ENCODE measurements at places on chromosomes 2 and 18. TPM values are rescaled to one million over a fixed set of nuclear protein-coding genes. Genes with fewer than 3 reads are reported as not detected.

GRCh38 chr2:19837235-19837766 lies 64.5 kb downstream of the TTC32 start:
- DNase-seq, result no peak
- H3K27me3 ChIP-seq, result no peaks in the 10 kb centered on the region
- H3K27ac ChIP-seq, result no peak overlapping the region
- no peaks in the 10 kb centered on the region for H3K36me3 ChIP-seq
- H3K4me3 ChIP-seq, result no peak overlapping the region

MARCO gene
- total RNA-seq, result 1.0 TPM

- H3K4me1 ChIP-seq, result peaks cover 7% of the 10 kb centered on the region
- DNase-seq, result no peak
- H3K4me3 ChIP-seq, result no peak overlapping the region
Observed at GRCh38 chr2:7881063-7881462, 800.8 kb upstream of the ID2 start.

GALR1 gene
- total RNA-seq, result under 0.01 TPM

SATB2 gene
- 2.6 TPM for total RNA-seq

GRCh38 chr18:41456831-41457230 lies 498.2 kb upstream of the PIK3C3 start:
- no peaks in the 10 kb centered on the region for H3K27me3 ChIP-seq
- no peaks in the 10 kb centered on the region for H3K36me3 ChIP-seq
- no peak overlapping the region for H3K4me3 ChIP-seq
- DNase-seq, result no peak
- H3K4me1 ChIP-seq, result no peaks in the 10 kb centered on the region

- H3K27ac ChIP-seq, result no peak overlapping the region
- H3K36me3 ChIP-seq, result no peaks in the 10 kb centered on the region
- no peak for DNase-seq
- no peaks in the 10 kb centered on the region for H3K27me3 ChIP-seq
- no peak overlapping the region for H3K4me3 ChIP-seq
- peaks cover 10% of the 10 kb centered on the region for H3K4me1 ChIP-seq
Observed at GRCh38 chr2:144583741-144584453, 64.0 kb upstream of the ZEB2 start.

DNA sequence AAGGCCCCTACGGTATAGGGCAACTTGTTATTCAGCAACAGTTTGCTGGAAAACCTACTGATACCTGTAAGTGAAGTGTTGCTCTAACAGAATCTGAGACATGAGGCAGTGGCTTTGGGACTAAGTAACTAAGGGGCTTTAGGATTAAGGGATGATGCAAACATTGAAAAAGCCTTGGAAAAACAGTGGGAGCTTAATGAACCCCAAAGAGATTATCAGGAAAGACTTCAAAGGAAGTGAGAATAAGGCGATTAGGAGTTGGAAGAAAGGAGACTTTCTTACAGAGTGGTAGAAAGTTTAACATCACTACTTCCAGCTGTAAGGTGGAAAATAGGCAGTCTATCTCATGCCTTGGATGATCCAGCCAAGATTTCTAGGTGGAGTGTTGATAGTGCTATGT lies 158.2 kb upstream of the TRIB2 start:
- no peaks in the 10 kb centered on the region for H3K36me3 ChIP-seq
- H3K27ac ChIP-seq, result no peak overlapping the region
- no peaks in the 10 kb centered on the region for H3K27me3 ChIP-seq
- no peaks in the 10 kb centered on the region for H3K4me1 ChIP-seq
- no peak for DNase-seq

DNA sequence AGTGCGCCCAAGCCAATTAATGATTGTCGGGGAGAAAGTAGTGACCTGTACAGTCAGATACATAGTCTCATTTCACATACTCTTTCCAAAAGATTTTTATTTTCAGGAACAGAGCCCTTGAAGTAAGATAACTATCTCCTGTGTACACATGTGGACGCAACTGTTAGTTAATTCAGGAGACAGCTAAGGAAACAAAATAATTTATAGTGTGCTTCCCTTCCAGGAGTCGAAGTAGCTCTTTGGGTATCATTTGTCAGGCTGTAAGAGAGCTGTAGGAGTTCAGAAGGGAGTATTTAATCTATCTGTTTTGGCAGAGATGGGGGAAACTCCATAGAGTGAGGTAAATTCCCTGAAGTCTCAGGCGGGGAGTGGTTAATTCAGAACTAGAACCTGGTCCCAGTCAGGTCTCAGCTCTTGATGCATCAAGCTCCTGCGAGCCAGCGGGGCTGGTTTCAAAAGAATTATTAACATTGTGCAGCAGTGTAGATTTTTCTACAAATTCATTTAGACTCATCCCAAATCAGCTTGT lies 63.0 kb downstream of the MAPK4 start:
- H3K27me3 ChIP-seq, result no peaks in the 10 kb centered on the region
- H3K27ac ChIP-seq, result no peak overlapping the region
- no peaks in the 10 kb centered on the region for H3K36me3 ChIP-seq

GRCh38 chr2:224278531-224278930 lies 123.4 kb downstream of the FAM124B start:
- no peak for DNase-seq
- H3K4me3 ChIP-seq, result no peak overlapping the region

- H3K27me3 ChIP-seq, result no peaks in the 10 kb centered on the region
- no peak overlapping the region for H3K27ac ChIP-seq
- DNase-seq, result no peak
- no peak overlapping the region for H3K4me3 ChIP-seq
- H3K36me3 ChIP-seq, result no peaks in the 10 kb centered on the region
- peaks cover 6% of the 10 kb centered on the region for H3K4me1 ChIP-seq
Observed at GRCh38 chr2:172282944-172283343, 144.4 kb upstream of the ITGA6 start.

TLX2 gene
- not detected for total RNA-seq

POU3F3 gene
- total RNA-seq, result not detected

- no peaks in the 10 kb centered on the region for H3K4me1 ChIP-seq
- H3K4me3 ChIP-seq, result no peak overlapping the region
- H3K36me3 ChIP-seq, result no peaks in the 10 kb centered on the region
- no peak for DNase-seq
- no peaks in the 10 kb centered on the region for H3K27me3 ChIP-seq
Observed at GRCh38 chr2:205187731-205188130, 494.6 kb upstream of the NRP2 start.

GRCh38 chr2:20676353-20677215 lies 9.6 kb downstream of the GDF7 start:
- H3K27ac ChIP-seq, result peak overlapping the region; percentile 17
- no peaks in the 10 kb centered on the region for H3K27me3 ChIP-seq
- H3K4me1 ChIP-seq, result peaks cover 13% of the 10 kb centered on the region
- H3K4me3 ChIP-seq, result no peak overlapping the region

TMEM247 gene
- not detected for total RNA-seq

DCAF17 gene
- total RNA-seq, result 16.9 TPM

ABCB11 gene
- total RNA-seq, result not detected

GRCh38 chr18:38035193-38035592 lies 469.6 kb upstream of the CELF4 start:
- no peak overlapping the region for H3K4me3 ChIP-seq
- H3K36me3 ChIP-seq, result no peaks in the 10 kb centered on the region
- H3K27ac ChIP-seq, result no peak overlapping the region
- no peak for DNase-seq
- H3K27me3 ChIP-seq, result no peaks in the 10 kb centered on the region

- DNase-seq, result no peak
- H3K4me1 ChIP-seq, result peaks cover 31% of the 10 kb centered on the region
- H3K27me3 ChIP-seq, result no peaks in the 10 kb centered on the region
- H3K36me3 ChIP-seq, result no peaks in the 10 kb centered on the region
Observed at GRCh38 chr2:164898475-164898874, 56.9 kb downstream of the SLC38A11 start.

UGT1A8 gene
- not detected for total RNA-seq

DUSP19 gene
- 2.0 TPM for total RNA-seq

- no peaks in the 10 kb centered on the region for H3K36me3 ChIP-seq
- DNase-seq, result no peak
- H3K4me1 ChIP-seq, result peaks cover 91% of the 10 kb centered on the region
- no peaks in the 10 kb centered on the region for H3K27me3 ChIP-seq
Observed at GRCh38 chr2:217906798-217907197, 96.0 kb downstream of the TNS1 start.

LRRTM4 gene
- not detected for total RNA-seq

CHMP3 gene
- 70.0 TPM for total RNA-seq

GRCh38 chr2:71000780-71001591 lies 6.3 kb upstream of the TEX261 start:
- H3K4me3 ChIP-seq, result no peak overlapping the region
- H3K36me3 ChIP-seq, result no peaks in the 10 kb centered on the region
- H3K27me3 ChIP-seq, result no peaks in the 10 kb centered on the region
- peaks cover 8% of the 10 kb centered on the region for H3K4me1 ChIP-seq
- H3K27ac ChIP-seq, result no peak overlapping the region

RHBDD1 gene
- total RNA-seq, result 7.9 TPM

- no peaks in the 10 kb centered on the region for H3K36me3 ChIP-seq
- no peaks in the 10 kb centered on the region for H3K27me3 ChIP-seq
- no peak overlapping the region for H3K4me3 ChIP-seq
- H3K4me1 ChIP-seq, result peaks cover 51% of the 10 kb centered on the region
- DNase-seq, result no peak
Observed at GRCh38 chr2:238238311-238238765, 1.5 kb downstream of the HES6 start.

DNA sequence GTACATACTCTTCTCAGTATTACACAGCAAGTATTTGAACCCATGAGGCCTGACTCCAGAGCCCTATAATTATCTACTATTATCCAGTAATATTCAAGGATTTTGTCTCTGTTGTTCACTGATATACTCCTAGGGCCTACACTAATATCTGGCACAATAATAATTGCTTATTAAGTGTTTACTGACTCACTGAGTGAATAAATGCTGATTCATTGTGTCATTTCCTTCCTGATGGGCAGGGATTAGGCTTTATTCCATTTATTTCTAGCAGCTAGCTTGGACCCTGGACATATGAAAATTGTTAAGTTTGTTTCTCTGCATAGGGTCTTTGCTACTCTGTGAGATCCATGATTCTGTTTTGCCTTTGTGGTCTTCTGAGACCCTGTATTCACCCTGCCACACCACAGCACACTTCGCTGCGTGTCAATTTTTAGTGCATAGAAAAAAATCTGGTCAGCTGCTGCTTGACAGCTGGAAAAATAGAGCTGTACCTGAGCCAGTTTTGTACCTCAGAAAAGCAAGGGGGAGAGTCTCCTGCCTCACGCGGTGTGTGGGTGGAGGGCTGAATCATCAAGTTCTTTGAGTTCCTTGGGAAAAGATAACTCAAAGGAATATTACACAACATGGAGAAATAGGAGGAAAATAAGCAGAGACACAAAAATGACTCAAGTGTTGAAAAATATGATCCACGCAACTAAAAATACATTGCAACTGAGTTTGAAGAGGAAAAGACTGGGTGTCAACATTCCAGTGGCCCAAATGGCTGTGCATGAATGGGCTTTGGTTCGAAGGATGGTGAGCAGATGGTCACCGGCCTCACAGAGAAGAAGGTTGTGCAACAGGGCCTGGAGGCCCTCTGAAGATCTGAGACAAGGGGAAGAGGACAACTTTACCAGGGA lies 18.9 kb upstream of the DPP4 start:
- peak; percentile 44 for DNase-seq
- H3K36me3 ChIP-seq, result no peaks in the 10 kb centered on the region
- no peaks in the 10 kb centered on the region for H3K4me1 ChIP-seq
- no peak overlapping the region for H3K4me3 ChIP-seq

L3MBTL4 gene
- total RNA-seq, result 10.9 TPM

- H3K4me3 ChIP-seq, result no peak overlapping the region
- no peaks in the 10 kb centered on the region for H3K27me3 ChIP-seq
- no peaks in the 10 kb centered on the region for H3K4me1 ChIP-seq
- DNase-seq, result no peak
- no peak overlapping the region for H3K27ac ChIP-seq
Observed at GRCh38 chr18:69689121-69689759, 258.4 kb downstream of the CD226 start.

DNA sequence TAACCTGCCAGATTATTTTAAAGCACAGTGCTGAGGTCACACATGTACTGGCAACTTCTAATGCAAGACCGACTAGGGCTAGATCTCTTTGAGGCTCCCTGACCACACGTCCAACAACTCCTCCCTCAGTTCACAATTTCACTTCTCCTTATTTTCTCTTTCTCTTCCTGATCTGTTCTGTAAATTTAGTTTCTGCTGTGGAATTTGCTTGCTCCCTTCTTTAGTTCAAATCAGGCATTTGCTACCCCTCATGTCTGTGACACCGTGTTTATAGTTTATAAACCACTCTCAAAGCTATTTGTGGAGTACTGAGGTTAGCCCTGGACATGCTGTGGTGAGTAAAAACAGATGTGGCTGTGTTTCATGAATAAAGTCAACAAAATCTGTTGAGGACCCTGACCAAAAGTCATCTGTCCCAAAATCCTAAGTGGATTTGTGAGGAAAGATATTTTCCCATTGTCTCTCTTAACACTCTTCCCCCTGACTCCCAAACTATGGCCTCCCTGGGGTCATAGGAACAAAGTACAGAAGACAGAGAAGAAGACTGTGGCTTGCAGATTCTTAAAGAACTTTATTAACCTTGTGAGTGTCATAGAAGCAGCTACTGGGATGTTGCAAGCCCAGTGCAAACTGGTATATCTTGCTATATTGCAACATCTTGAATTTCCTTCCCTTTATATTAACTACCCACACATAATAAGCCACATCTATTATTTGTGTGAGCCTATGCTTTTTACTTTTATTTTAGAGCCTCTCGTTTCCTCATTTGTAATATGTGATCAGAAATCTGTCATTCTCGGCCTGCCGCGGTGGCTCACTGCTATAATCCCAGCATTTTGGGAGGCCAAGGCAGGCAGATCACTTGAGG lies 3.5 kb upstream of the NAGK start:
- H3K27ac ChIP-seq, result no peak overlapping the region
- no peaks in the 10 kb centered on the region for H3K27me3 ChIP-seq
- H3K4me3 ChIP-seq, result no peak overlapping the region
- DNase-seq, result no peak
- peaks cover 10% of the 10 kb centered on the region for H3K4me1 ChIP-seq
- no peaks in the 10 kb centered on the region for H3K36me3 ChIP-seq

DNA sequence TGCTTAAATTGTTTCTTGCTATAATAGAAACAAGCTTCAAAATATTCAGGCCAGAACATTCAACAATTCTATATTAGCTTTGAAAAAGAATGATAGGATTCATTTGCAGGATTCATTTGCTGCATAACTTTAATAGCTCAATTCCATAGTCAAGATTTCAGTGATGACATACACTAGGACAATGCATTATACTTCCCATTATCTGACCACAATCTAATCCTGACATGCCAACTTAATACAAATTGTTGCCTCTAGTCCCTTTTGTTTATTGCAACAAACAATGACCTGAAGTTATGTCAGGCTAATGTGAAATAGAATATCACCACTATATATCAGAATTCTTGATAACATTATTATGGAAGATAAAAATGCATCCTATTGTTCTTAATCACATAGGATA lies 169.4 kb downstream of the DNAH7 start:
- H3K27me3 ChIP-seq, result no peaks in the 10 kb centered on the region
- no peak overlapping the region for H3K27ac ChIP-seq
- H3K36me3 ChIP-seq, result no peaks in the 10 kb centered on the region
- no peaks in the 10 kb centered on the region for H3K4me1 ChIP-seq
